ENCODE measurements at places on chromosomes 13 and 19. TPM values are rescaled to one million over a fixed set of nuclear protein-coding genes. Genes with fewer than 3 reads are reported as not detected.

DNA sequence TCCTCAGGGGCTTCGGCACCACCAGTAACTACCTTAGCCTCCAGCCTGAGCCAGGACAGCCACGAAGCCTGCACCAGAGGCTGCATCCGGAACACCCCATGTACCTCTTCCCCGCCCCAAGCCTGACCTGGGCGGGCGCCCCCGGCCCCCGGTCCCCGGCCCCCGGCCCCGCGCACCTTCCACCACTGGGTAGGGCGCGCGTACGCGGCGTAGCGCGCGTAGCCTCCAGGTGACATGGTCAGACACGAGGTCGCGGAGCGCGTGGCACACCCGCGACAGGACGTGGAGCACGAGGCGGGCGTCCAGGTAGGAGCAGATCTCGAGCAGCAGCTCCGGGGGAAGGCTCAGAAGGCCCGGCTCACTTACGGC, 450 bp downstream of the FBXW9 start:
- H3K27me3 ChIP-seq = no peaks in the 10 kb centered on the region
- H3K27ac ChIP-seq = peak overlapping the region; percentile 99
- no peaks in the 10 kb centered on the region for H3K36me3 ChIP-seq
- H3K4me1 ChIP-seq = peaks cover 19% of the 10 kb centered on the region
- DNase-seq = no peak

DNA sequence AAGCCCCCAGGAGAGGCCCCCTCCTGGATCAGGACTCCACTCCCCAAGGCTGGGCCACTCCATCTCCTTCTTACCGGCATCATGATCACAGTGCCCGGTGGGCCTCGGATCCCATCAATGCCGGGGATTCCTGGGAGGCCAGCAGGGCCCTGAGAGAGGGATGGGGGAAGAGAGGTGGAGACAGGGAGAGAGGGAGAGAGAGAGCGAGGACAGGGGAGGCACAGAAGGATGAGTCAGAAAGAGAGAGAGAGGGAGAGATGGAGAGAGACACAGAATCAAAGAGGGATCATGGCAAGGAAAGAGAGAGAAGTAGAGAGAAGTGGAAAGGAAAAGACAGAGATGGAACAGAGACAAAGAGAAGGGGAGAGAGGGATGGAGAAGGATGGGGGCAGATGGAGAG, 13.8 kb downstream of the COL5A3 start:
- H3K27ac ChIP-seq = no peak overlapping the region
- peaks cover 4% of the 10 kb centered on the region for H3K4me1 ChIP-seq

DNA sequence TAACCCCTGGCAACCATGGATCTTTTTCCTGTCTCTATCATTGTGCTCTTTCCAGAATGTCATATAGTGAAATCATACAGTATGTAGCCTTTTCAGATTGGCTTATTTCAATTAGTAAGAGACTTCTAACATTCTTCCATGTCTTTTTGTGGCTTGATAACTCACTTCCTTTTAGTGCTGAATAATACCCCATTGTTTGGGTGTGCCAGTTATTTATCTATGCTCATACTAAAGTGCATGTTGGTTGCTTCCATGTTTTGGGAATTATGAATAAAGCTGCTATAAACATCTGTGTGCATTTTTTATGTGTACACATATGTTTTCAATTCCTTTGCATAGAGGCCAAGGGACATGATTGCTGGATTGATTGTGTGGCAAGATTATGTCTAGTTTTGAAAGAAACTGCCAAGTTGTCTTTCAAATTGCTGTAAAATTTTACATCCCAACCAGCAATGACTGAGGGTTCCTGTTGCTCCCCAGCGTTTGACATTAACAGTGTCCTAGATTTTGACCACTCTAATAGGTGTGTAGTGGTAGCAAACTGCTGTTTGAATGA, 358.9 kb downstream of the ITGBL1 start:
- H3K36me3 ChIP-seq = no peaks in the 10 kb centered on the region
- DNase-seq = no peak

GRCh38 chr13:75579529-75579928, 29.9 kb downstream of the UCHL3 start:
- no peaks in the 10 kb centered on the region for H3K27me3 ChIP-seq
- DNase-seq = no peak
- no peak overlapping the region for H3K27ac ChIP-seq
- no peak overlapping the region for H3K4me3 ChIP-seq
- peaks cover 2% of the 10 kb centered on the region for H3K4me1 ChIP-seq
- H3K36me3 ChIP-seq = peaks cover 70% of the 10 kb centered on the region

GRCh38 chr19:8046569-8047165, 5.9 kb upstream of the CCL25 start:
- H3K4me3 ChIP-seq = no peak overlapping the region
- no peaks in the 10 kb centered on the region for H3K36me3 ChIP-seq
- H3K27ac ChIP-seq = no peak overlapping the region
- H3K27me3 ChIP-seq = peaks cover 3% of the 10 kb centered on the region
- no peak for DNase-seq

IL12RB1 gene
- 17.5 TPM for polyA plus RNA-seq

DNA sequence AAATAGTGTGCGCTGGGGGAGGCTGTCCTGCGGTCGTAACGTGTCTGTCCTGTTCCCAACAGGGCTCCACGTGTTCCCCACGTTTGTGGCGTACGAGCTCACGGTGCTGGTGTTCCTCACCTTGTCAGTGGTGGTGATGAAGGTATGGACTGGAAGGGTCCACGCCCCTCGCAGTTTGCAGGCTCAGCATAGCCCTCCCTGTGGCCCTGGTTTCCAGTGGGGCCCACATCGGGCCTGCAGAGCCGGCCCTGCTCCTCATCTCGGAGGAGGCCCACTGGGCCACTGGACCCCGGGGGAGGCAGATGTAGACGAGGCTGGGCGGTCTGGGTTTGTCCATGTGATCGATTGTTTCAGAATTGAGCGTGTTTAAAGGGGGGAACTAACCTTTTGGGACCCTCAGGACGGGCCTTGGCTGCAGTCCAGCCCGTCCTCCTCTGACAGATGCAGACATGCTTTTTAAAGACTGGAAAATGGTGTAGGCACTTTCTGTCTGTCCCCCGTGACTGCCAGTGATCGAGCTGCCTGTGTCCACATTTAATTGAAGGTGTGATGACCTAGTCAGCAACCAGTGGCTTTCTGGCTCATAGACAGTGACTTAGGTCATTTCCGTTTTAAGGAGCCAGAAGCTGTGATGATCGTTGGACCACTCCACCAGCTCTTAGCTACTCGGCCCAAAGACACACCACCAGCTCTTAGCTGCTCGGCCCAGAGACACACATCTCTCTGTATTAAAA, 37.1 kb upstream of the TFDP1 start:
- no peak overlapping the region for H3K4me3 ChIP-seq
- no peak for DNase-seq
- no peak overlapping the region for H3K27ac ChIP-seq
- no peaks in the 10 kb centered on the region for H3K27me3 ChIP-seq
- H3K4me1 ChIP-seq = peaks cover 6% of the 10 kb centered on the region
- no peaks in the 10 kb centered on the region for H3K36me3 ChIP-seq

DNA sequence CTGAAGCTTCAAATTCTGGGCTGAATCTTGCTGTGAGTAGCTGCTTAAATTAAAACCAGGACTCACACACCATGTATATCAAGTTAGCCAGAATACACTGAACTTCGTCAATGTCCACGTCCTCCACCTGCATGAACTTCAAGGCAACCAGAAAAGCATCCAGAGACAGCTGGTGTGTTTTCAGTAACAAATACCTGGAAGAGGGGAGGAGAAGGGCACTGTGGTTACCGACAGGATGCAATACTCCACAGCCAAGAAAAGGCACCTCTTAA, 20.4 kb downstream of the PROZ start:
- H3K4me3 ChIP-seq = no peak overlapping the region
- peaks cover 41% of the 10 kb centered on the region for H3K36me3 ChIP-seq
- DNase-seq = no peak
- H3K4me1 ChIP-seq = peaks cover 8% of the 10 kb centered on the region
- no peaks in the 10 kb centered on the region for H3K27me3 ChIP-seq
- H3K27ac ChIP-seq = no peak overlapping the region

DNA sequence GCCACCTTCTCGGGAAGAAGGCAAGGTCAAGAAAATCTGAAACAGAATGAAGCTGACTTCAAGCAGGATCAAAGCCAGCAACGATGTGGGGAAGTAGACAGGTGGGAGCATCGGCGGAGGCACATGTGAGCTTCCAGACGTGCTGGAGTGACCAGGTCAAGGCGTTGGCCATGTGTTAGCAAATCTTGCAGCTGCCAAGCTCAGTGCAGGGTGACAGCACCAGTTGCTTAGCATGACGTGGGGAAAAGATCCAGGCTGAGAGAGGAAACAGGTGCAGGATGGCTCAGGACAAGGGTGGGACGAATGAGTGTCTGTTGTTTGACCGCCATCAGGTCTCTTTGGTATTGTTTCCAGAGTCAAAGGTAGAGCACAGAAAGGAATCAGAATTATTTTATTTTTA, 92.3 kb downstream of the TNFSF13B start:
- peaks cover 35% of the 10 kb centered on the region for H3K27me3 ChIP-seq
- no peak overlapping the region for H3K27ac ChIP-seq
- no peaks in the 10 kb centered on the region for H3K4me1 ChIP-seq
- no peak for DNase-seq
- H3K4me3 ChIP-seq = no peak overlapping the region
- no peaks in the 10 kb centered on the region for H3K36me3 ChIP-seq

NLRP13 gene
- polyA plus RNA-seq = not detected

SIGLEC9 gene
- 0.83 TPM for polyA plus RNA-seq

IGFL2 gene
- not detected for polyA plus RNA-seq

- H3K27me3 ChIP-seq = peaks cover 1% of the 10 kb centered on the region
- no peak overlapping the region for H3K27ac ChIP-seq
These were observed 73.8 kb downstream of the CCDC70 start for GRCh38 chr13:51935326-51936171.

GRCh38 chr13:99463646-99464397, 37.5 kb upstream of the TM9SF2 start:
- peaks cover 2% of the 10 kb centered on the region for H3K27me3 ChIP-seq
- H3K36me3 ChIP-seq = no peaks in the 10 kb centered on the region
- peak overlapping the region; percentile 95 for H3K27ac ChIP-seq
- H3K4me3 ChIP-seq = peak overlapping the region; percentile 64
- peaks cover 29% of the 10 kb centered on the region for H3K4me1 ChIP-seq

GRCh38 chr13:52760077-52760476, 20.5 kb upstream of the CNMD start:
- H3K4me3 ChIP-seq = no peak overlapping the region
- H3K4me1 ChIP-seq = no peaks in the 10 kb centered on the region
- peaks cover 10% of the 10 kb centered on the region for H3K27me3 ChIP-seq
- H3K27ac ChIP-seq = no peak overlapping the region
- no peaks in the 10 kb centered on the region for H3K36me3 ChIP-seq

TNFSF9 gene
- 0.25 TPM for polyA plus RNA-seq

PEAK3 gene
- not detected for polyA plus RNA-seq

ZNF43 gene
- 18.0 TPM for polyA plus RNA-seq

GRCh38 chr13:21742096-21742495, 71.2 kb downstream of the FGF9 start:
- peaks cover 10% of the 10 kb centered on the region for H3K27me3 ChIP-seq
- DNase-seq = no peak
- no peak overlapping the region for H3K4me3 ChIP-seq
- no peak overlapping the region for H3K27ac ChIP-seq
- no peaks in the 10 kb centered on the region for H3K36me3 ChIP-seq

DNA sequence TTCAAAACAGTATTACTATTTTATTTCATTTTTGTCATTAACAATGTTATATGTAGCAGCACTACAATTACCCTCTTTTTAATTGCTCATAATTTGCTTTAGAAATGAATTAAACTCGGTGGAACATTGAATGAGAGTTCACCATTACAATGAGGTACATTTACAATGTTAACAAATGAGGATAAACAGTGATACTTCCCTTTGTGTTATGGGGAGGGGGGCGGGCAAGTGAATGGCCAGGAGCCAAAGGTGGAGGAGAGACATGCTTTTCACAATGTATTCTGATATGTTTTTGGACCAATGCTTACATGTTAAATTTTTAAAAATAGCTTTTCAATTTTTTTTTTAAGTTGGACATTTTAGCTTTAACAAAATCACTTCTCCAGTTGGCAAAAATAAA, 34.2 kb downstream of the NALCN start:
- DNase-seq = no peak
- H3K27me3 ChIP-seq = peaks cover 4% of the 10 kb centered on the region
- no peaks in the 10 kb centered on the region for H3K36me3 ChIP-seq
- H3K4me3 ChIP-seq = no peak overlapping the region
- no peak overlapping the region for H3K27ac ChIP-seq

- H3K27ac ChIP-seq = peak overlapping the region; percentile 99
- H3K4me1 ChIP-seq = peaks cover 84% of the 10 kb centered on the region
- DNase-seq = no peak
- peak overlapping the region; percentile 74 for H3K4me3 ChIP-seq
These were observed 476.4 kb downstream of the FOXO1 start for GRCh38 chr13:40189898-40190630.

NAPSA gene
- 2.0 TPM for polyA plus RNA-seq

DNA sequence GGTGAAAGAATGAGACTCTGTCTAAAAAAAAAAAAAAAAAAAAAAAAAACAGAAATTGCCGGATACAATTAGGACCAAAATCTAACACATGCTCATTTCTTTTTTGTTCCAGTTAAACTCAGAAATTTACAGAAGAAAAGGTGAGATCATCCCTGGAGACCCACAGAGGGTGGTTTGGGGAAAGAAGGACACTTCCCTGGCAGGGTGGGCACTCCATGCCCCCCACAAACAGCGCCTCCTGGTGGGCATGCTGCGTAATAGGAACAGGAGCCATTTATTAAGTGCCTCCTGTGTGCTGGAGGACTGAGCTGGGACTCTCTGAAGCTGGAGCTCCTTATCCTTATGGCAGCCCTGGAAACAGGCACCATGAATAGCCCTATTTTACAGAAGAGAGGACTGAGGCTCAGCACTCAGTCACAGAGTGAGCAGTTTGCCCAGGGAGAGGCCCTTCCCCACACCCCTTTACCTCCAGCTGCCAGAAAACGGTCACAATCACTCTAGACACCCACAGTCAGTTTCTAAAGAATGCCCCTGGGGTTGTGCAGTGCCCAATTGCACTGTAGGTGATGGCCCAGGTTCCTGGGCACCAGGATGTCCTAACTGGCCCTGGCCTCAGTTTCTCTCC, 10.1 kb downstream of the C19orf38 start:
- H3K4me3 ChIP-seq = no peak overlapping the region
- H3K27me3 ChIP-seq = no peaks in the 10 kb centered on the region
- DNase-seq = no peak
- no peak overlapping the region for H3K27ac ChIP-seq
- no peaks in the 10 kb centered on the region for H3K36me3 ChIP-seq

DNA sequence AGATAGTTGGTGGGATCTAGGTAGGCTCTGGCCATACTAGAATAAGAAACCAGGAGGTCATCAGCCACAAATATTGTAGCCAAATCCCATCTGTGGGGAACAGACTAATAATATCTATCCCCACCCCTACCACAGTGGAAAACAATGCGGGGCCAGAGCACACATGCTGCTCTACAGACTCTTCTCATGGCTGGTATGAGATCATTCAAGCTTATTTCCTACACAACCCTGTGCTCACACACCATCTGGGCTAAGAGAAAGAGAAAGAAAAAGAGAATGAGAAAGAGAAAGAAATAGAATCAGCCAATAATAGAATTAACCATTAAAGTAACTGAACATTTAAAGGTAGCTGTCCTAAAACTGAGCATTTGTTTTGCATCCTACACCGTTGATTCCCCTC, 1268.4 kb upstream of the SPRY2 start:
- no peaks in the 10 kb centered on the region for H3K27me3 ChIP-seq
- no peak overlapping the region for H3K27ac ChIP-seq
- H3K4me3 ChIP-seq = no peak overlapping the region
- H3K4me1 ChIP-seq = no peaks in the 10 kb centered on the region

GRIN2D gene
- polyA plus RNA-seq = not detected

GRCh38 chr19:38046254-38047048, 139.4 kb downstream of the SIPA1L3 start:
- H3K4me1 ChIP-seq = peaks cover 61% of the 10 kb centered on the region
- H3K4me3 ChIP-seq = no peak overlapping the region
- no peaks in the 10 kb centered on the region for H3K36me3 ChIP-seq
- DNase-seq = peak; percentile 57
- no peaks in the 10 kb centered on the region for H3K27me3 ChIP-seq

ZNF611 gene
- polyA plus RNA-seq = 34.0 TPM

MISP gene
- polyA plus RNA-seq = not detected
